ENCODE measurements at places on chromosomes 1 and 21. TPM values are rescaled to one million over a fixed set of nuclear protein-coding genes. Genes with fewer than 3 reads are reported as not detected.

- DNase-seq, result no peak
These were observed 20.2 kb upstream of the ZMYM1 start for GRCh38 chr1:35058988-35059387.

DNA sequence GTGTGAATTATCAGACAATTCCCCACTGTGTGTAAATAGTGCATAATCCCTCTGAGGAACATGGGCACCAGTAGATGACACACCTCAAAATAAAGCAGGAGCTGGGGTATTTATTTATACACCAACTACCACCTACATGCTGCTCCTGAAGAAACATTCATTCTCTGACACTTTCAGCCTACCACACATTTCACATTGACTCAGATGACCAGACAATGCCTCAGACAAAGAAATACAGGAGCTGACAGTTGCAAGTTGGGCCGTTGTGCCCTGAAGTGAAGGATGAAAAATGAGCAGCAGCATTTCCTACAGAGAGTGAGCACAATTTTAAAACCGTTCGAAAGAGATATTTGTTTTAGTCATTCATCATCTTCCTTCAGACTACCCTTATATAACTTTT is 63.2 kb downstream of the RGS2 start:
- DNase-seq, result no peak

Gene TMEM35B
- 18.0 TPM for total RNA-seq

DNA sequence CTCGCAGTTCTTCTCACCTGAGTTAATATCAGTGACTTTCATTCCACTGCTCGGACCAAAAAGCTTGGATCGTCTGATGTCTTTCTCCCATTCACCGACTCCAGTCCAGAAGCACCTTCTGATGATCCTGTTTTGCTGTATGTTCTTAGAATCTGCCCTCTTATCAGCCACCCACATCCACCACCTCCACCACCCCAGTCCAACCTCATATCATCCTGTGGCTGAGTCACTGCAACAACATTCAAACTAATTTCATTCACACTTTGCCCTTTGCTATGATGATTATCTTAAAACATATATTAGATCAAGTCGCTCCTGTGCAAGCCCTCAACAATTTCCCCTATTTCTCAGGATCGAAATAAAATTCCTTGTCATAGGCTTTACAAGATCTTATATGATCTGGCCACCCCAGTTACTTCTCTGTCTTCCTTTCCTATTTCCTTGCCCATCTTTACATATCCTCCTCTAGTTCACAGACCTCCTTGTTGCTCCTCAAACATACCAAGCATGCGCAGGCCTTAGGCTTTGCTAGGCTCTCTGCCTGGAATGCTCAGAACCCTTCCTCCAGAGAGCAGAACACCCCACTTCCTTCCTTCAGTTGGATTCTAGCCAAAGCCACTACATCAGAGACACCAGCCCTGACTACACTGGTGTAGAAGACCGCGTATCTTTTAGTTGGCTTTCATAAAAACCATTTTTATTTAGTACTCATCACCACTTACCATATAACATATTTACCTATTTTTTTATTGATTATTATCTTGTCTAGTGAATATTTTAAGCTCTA is 335.7 kb upstream of the GREM2 start:
- no peak for DNase-seq

- DNase-seq, result no peak
These were observed 14.0 kb downstream of the AGMAT start for GRCh38 chr1:15570861-15571260.

Gene KRTAP19-1
- not detected for total RNA-seq

Gene SELP
- total RNA-seq, result 4.2 TPM

Gene LCE3E
- not detected for total RNA-seq

DNA sequence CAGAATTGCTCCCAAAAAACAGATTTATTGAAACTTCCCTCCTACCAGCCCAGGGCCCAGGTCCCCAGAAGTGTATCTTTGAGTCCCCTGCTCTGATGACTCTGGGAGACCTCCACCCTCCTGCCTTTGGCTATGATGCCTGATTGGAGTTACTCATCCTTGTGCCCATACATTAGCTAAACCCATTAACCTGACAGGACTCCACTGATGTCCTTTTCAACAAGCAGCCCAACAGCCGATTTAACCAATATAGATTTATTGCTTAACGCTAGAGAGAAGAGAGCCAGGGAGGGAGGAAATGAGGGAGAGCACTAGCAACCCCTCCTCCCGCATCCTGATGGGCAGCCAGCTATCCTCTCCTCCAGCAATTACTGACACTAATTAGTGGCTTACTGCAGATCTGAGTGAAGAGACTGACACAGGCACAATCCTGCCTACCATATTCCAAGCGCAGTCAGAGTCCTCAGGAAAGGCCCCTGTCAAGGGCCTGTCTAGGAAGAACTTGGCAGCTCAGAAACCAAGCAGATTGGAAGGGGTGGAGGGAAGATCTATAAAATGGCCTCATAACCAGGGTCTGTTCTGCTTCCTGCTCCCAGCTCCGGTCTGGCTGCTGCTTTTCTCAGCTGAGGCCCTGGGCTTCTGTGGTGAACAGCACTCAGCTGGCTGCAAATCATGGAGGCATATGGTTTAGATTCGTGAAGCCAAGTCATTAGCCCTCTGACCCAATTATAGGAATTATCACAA is 484.5 kb upstream of the DAB1 start:
- DNase-seq, result no peak

GRCh38 chr1:23809751-23810171 is 9.2 kb upstream of the GALE start:
- peak; percentile 86 for DNase-seq

GRCh38 chr1:9125325-9125724 is 3.6 kb downstream of the GPR157 start:
- no peak for DNase-seq

DNA sequence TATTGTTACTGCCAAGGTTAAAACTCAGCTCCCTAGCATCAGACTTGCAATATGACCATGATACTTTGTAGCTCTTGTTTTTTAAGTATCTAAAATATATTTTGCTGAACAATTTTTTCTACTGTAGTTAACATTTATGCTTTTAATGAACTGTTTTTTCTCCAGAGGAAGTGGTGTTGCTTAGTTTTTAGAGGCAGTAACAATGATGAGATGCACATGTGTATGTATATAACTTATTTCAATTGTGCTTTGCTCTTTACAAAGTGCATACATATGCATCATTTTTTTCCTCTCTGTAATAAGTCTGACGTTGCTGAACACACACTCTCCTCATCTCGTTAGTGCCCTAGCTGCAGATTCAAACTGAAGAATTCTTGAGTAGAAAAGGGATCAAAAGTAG is 418.8 kb downstream of the ZP4 start:
- no peak for DNase-seq

- no peak for DNase-seq
These were observed 714 bp downstream of the PYCR2 start for GRCh38 chr1:225923381-225923691.

Gene OR6N1
- total RNA-seq, result not detected

Gene SPATA46
- total RNA-seq, result not detected

Gene UTS2
- total RNA-seq, result 0.17 TPM

Gene OR2AK2
- not detected for total RNA-seq

GRCh38 chr1:3058263-3059030 is 10.6 kb upstream of the PRDM16 start:
- DNase-seq, result no peak

DNA sequence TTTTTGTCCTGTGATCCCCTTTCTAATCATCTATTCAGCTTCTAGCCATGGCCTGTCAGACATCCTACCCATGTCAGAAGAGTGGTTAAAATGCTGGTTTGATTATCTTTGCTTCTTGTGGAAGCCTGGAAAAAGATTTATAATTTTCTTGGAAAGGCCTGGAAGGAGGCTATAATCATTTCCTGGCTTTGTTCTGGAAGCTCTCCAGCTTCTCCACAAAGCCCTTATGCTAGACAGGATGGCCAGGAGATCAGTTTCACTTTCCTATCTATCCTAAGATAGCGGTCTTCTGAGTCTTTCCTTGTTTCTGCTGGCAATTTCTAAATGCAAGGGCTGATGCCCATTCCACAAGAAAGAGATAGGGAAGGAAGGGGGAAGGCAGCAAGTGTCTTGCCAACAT is 90.9 kb upstream of the SLC44A3 start:
- no peak for DNase-seq

Gene THEMIS2
- total RNA-seq, result 15.6 TPM

Data from mucosa of descending colon (tissue), 3 donors.